ENCODE measurements at places on chromosomes 6 and 20. TPM values are rescaled to one million over a fixed set of nuclear protein-coding genes. Genes with fewer than 3 reads are reported as not detected.

DNA sequence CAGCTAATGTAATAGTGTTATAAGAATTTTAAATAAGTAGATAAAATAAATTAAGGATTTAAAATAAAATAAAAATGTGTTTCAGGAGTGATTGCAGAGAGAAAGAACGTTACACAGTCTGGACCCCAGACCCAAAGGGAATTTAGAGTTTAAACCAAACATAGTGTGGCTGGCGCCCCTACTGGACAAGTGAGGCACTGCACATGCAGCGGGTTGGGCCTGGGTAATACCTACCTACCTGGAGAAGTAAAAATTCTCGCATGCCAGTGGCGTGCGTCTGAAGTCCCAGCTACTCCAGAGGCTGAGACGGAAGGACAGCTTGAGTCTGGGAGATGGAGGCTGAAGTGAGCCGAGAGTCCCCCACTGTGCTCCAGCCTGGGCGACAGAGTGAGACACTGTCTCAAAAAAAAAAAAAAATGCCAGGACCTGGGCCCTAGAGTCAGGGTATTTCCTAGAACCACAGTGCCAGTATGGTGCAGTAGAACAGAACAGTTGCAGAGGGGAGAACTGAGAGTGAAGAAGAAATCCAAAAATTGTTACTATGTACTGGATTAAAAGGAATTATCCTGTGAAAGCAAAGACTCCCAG lies 71.4 kb upstream of the TCF21 start:
- peaks cover 4% of the 10 kb centered on the region for H3K4me1 ChIP-seq
- H3K27ac ChIP-seq, result no peak overlapping the region
- no peaks in the 10 kb centered on the region for H3K36me3 ChIP-seq
- no peak for DNase-seq
- no peak overlapping the region for H3K4me3 ChIP-seq

DNA sequence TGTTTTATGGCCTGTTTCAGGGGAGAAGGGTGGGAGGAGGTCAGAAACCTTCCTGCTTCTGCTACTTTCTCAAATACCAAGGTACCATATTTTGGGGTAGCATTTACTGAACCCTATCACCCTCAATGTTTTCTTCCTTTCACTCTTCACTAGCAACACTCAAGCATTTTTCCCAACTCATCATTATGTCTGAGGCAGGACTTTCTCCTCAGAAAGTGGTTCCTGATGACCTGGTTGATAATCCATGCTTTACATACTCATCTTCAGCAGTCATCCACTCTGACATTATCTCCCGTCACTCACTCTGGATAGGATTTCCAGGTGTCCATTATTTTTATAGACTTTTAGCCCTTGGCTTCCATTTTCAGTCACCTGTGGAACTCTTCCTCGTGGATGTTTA lies 21.1 kb downstream of the ZNF292 start:
- H3K27ac ChIP-seq, result no peak overlapping the region
- no peak overlapping the region for H3K4me3 ChIP-seq
- DNase-seq, result no peak
- peaks cover 7% of the 10 kb centered on the region for H3K36me3 ChIP-seq
- no peaks in the 10 kb centered on the region for H3K27me3 ChIP-seq

GRCh38 chr6:159042003-159042825 lies 2.6 kb downstream of the TAGAP start:
- no peaks in the 10 kb centered on the region for H3K36me3 ChIP-seq
- H3K27ac ChIP-seq, result no peak overlapping the region
- H3K4me1 ChIP-seq, result peaks cover 10% of the 10 kb centered on the region
- DNase-seq, result peak; percentile 83

DNA sequence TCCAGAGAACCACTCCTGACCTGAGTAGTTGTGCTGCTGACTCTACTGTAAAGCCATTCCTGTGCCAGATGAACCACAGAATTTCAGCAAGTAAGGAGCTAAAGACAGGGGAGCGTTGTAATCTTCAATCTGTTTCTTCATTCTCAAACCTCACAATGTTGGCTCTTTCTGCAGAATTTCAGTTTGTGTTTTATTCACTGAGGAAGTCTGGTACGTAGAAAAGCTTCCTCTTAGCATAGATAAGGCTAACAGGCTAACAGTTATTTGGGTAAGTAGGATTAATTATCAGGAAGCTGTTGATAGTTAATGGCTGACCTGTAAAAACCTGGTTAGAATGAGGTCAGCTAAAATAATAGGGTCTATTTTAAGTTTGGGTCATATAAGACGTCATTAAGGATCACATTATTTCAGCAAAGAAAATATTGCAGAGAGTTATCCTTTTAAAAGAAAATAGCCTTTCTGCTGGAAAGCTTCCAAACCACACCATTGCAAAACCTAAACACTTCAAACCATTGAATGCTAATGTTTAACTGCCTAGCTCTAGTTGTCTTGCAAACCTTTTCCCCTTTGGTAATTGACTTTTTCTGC lies 14.1 kb upstream of the TENT5A start:
- H3K27ac ChIP-seq, result no peak overlapping the region
- H3K27me3 ChIP-seq, result no peaks in the 10 kb centered on the region
- no peaks in the 10 kb centered on the region for H3K36me3 ChIP-seq
- DNase-seq, result peak; percentile 68

DNA sequence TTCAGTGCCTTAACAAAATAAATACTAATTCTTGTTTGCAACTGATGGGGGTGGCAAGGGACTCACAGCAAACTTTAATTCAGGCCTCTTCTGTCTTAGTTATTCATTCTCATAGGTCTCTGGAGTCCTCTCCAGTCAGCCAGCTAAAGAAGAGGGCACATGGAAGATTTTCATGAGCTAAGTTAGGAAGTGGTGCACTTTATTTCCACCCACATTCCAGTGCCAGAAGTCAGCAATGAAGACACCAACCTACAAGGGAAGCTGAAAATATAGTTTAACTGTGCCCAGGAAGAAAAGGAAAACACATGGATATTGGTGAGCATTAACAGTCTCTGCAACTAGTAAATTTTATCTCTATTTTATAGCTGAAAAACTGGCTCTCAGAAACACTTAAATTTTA lies 16.7 kb upstream of the IRAK1BP1 start:
- DNase-seq, result no peak
- H3K36me3 ChIP-seq, result no peaks in the 10 kb centered on the region
- no peaks in the 10 kb centered on the region for H3K27me3 ChIP-seq
- no peaks in the 10 kb centered on the region for H3K4me1 ChIP-seq

DNA sequence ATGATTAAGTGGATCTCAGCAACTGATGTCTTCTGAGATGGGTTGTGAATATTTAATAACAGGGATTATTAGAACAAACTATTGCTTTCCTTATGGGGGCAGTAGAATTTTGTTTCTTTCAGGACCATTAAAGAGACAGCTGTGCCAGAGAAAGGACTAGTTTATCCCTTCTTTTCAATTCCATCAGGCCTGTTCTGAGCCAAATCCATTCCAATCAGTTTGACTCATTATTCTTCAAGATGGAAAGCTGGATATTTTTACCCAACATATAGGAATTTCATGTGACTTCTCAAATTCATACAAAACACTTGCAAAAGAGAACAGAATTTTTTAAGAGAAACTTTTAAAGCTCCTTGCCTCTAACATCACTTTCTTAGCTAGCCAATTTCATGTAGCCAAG lies 722.0 kb upstream of the FLRT3 start:
- no peaks in the 10 kb centered on the region for H3K27me3 ChIP-seq
- H3K4me1 ChIP-seq, result peaks cover 4% of the 10 kb centered on the region
- no peak overlapping the region for H3K27ac ChIP-seq
- H3K4me3 ChIP-seq, result no peak overlapping the region
- peak; percentile 92 for DNase-seq

DNA sequence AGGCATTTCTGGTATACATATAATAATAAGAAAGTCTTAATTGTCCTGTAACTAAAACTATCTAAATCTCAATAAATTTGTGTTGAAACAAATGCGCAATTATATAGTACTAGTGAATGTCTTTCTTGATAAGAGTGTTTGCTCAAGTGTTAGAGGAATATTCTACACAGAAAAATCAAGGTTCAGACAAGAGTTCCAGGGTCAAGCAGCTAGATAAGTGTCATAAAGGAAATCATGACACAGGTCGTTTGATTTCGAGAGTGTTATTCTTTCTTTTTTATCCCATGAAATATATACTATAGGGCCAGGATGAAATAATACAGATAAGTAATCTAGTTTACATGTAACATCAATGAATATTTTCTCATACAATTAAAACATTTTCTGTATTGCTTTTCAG lies 366.1 kb downstream of the UTRN start:
- no peaks in the 10 kb centered on the region for H3K4me1 ChIP-seq
- H3K4me3 ChIP-seq, result no peak overlapping the region
- H3K36me3 ChIP-seq, result peaks cover 2% of the 10 kb centered on the region
- no peak overlapping the region for H3K27ac ChIP-seq

DNA sequence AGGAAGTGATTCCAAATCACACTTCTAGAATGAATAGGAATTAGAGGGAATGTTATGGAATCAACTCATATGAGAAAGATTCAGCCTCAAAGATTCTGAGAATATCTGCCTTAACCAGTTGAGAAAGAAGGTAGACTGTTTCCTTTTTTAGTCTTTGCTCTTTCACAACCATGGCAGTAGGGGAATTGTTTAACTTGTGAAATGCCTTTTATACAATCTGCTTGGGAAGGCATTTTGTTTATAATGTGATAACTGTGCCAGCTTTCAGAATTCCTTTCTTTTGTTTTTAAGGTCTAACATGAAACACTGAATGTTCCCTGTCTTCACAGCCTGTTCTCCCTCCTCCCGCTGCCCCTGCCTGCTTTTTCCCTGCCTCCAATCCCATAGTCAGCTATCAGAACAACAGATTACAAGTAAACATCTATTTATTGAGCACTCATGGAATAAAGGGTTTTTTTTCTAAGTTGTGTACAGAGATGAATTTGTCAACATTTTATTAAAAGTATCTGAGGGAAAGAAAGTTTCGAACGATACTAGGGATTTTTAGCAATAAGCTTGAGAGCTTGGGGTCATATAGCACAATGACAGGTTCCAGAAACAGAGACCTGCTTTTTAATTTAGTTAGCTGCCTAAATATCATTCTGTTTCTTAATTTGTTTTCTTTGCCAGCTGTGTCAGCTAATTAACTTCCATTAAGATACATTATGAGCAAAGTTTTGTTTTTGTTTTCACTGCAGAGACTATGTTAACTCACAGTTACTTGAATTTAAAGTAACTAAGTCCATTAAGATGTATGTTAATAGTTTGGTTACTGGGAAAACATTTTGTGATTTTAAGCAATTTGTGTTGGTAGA lies 28.3 kb upstream of the FBXO30 start:
- H3K4me3 ChIP-seq, result no peak overlapping the region
- no peaks in the 10 kb centered on the region for H3K36me3 ChIP-seq
- H3K27ac ChIP-seq, result no peak overlapping the region
- no peaks in the 10 kb centered on the region for H3K4me1 ChIP-seq
- no peak for DNase-seq
- no peaks in the 10 kb centered on the region for H3K27me3 ChIP-seq

DNA sequence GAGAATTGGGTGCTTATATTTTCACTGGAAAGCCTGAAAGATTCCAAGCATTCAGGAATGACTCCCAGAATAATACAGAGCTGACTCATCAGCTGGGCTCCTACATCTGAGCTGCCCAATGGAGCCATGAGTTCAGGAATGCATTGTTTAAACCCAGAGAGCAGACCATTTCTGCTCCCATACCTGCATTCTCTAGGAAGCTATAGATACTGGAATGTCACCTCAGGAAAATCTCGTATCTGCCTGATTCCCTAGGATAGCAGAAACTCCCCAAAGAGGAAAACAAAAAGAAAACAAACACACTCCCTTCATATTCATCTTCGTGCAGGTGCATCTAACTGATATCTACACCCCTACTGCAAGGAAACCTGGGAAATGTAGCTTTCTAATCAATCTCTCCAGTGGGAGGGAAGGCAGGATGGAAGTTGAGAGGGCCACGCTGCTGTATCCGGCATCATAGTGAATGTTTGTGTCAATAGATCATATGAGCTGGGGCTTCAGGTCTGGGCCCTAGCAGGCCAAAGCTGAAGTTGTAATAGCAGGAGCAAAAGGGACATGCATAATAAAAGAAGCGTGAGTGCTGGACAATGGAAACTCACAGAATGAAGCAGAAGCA lies 8.2 kb upstream of the SLC2A12 start:
- no peaks in the 10 kb centered on the region for H3K27me3 ChIP-seq
- H3K4me3 ChIP-seq, result no peak overlapping the region
- peaks cover 3% of the 10 kb centered on the region for H3K4me1 ChIP-seq
- no peak for DNase-seq

DNA sequence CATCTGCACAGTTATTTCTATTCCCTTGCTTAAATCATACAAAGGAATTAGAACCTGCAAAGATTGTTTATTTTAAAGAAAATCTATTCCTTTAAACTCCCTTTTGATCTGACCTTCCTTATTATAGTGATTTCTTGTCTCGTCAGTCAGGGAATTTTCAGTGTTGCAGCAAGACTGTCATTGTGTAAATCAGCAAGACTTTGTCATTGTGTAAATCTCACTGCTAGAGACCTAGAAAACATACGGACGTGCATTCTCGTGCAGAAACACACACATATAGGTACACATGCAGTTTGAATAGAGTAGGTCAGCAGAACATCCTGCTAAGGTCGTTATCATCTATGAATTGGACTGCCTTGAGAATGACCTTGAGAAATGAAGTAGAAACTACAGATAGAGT lies 6.2 kb upstream of the SGK1 start:
- H3K27me3 ChIP-seq, result no peaks in the 10 kb centered on the region
- H3K4me3 ChIP-seq, result no peak overlapping the region
- no peak overlapping the region for H3K27ac ChIP-seq
- no peaks in the 10 kb centered on the region for H3K4me1 ChIP-seq
- H3K36me3 ChIP-seq, result no peaks in the 10 kb centered on the region
- DNase-seq, result no peak

DNA sequence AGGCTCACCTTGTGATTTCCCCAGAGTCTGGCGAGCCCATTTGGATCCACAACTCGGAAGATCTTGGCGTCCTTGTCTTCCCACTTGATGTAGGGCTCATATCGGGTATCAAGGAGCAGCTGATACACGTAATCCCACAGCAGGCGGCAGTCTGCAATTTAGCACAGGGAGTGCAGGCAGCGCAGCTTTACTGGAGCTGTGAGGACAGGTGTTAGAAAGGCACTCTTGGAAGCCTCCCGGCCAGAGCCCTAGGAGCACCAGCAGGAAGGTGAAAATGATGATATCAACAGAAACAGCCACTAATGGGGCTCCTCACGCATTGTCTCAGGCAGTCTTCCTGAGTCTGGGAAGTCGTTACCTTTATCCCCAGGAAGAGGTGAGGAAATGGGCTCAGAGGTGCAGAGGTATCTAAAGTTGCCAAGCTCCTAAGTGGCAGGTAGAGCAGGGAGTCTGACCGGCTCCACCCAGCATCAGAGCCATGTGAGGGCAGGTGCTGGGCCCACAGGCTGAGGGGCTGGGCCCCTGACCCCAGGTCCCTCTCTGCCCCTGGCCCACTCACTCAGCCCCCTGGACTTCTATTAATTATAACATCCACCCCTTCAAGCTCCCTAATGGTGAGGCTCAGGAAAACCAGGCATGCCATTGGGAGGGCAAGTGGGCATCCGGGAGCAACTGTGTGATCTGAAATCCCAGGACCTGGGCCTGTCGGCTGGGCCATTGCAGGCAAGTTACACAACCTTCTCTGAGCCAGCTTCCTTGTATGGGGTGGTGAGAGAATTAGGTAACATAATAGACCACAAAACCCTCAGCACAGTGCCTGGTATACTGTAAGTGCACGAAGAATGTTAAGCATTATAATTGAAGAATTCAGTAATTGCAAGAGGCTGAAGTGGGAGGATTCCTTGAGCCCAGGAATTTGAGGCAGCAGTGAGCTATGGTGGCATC lies 18.3 kb downstream of the ETV7 start:
- peaks cover 10% of the 10 kb centered on the region for H3K4me1 ChIP-seq
- peaks cover 14% of the 10 kb centered on the region for H3K27me3 ChIP-seq
- H3K4me3 ChIP-seq, result no peak overlapping the region
- no peaks in the 10 kb centered on the region for H3K36me3 ChIP-seq

Gene PRSS35
- total RNA-seq, result 102 TPM

Gene BACH2
- 3.6 TPM for total RNA-seq

Gene SLC17A2
- total RNA-seq, result not detected

Gene MUCL3
- total RNA-seq, result not detected

Gene SIM1
- total RNA-seq, result 2.4 TPM

Data from muscle of leg (tissue), 16 donors.